ENCODE measurements at places on chromosomes 7 and 10.
A peak's percentile ranks its signal among the peaks of the same experiment; 100 is the strongest.

DNA sequence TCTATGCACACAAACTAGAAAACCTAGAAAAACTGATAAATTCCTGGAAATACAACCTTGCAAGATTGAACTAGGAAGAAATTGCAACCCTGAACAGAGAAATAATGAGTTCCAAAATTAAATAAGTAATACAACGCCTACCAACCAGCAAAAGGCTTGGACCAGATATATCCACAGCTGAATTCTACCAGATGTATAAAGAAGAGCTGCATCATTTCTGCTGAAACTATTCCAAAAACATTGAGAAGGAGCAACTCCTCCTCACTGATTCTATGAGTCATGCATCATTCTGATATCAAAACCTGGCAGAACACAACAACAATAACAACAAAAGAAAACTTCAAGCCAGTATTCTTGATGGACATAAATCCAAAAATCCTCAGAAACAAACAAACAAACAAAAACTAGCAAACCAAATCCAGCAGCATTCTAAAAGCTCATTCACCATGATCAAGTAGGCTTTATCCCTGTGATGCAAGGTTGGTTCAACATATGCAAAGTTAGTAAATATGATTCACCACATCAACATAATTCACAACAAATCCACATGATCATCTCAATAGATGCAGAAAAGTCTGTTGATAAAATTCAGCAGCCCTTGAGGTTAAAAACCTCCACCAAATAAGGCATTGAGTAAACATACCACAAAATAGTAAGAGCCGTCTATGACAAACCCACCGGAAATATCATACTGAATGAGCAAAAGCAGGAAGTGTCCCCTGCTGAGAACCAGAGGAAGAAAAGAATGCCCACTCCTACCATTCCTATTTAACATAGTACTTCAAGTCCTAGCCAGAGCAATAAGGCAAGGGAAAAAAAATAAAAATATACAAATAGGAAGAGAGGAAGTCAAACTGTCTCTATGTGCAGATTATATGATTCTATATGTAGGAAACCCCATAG, 98.2 kb downstream of the PCDH15 start:
- no peak for DNase-seq

- DNase-seq: no peak
Observed at GRCh38 chr7:72326365-72326764, 85.8 kb downstream of the CALN1 start.

DNA sequence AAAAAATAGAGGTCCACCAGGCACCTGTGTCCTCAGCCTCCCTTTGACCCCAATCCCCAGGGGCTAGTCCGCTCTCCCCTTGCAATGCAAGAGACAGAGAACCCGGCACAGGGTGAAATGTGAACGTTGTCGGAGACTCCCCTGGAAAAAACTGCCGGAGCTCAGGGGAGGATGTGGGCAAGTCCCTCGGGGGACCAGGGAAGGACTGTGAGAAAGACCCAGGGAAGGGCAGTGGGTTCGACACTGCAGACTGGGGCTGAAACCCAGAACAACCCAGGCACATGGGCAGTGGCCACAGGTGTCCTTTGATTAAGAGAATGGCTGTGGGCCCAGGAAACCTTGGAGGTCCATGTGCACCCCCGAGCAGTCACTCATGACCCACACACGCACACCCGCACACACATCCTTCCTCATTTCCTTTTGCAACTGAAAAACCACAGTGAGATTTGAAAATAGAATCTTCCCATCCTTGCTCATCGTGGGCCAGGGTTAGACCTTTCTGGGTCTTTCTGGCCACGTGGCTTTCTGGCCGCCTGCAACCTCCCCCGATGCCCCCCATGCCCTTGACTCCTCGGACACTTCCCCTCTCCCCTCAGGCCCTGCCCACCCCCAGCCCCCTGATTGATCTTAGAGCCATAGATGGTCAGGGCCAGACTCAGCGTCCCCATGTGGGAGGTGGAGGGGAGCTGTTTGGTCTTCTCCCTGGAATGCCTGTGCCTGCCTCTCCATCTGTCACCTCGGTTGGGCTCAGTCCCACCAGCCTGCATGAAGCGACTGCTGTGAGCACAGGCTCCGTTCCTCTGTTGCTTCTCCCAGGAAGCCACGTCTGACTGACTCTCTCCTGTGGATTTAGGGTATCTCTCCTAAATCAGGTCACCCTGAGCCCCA, 7.9 kb downstream of the LAT2 start:
- DNase-seq: no peak

GRCh38 chr7:16091701-16092310, 329.5 kb downstream of the CRPPA start:
- DNase-seq: no peak

GRCh38 chr10:100614429-100615095, 78.8 kb downstream of the HIF1AN start:
- no peak for DNase-seq

- DNase-seq: no peak
Observed at GRCh38 chr7:6495597-6496262, 48.0 kb upstream of the DAGLB start.

- no peak for DNase-seq
Observed at GRCh38 chr7:24921362-24921679, 58.7 kb downstream of the OSBPL3 start.

GRCh38 chr10:132788180-132788830, 2.4 kb upstream of the NKX6-2 start:
- DNase-seq: no peak

- DNase-seq: no peak
Observed at GRCh38 chr7:2996141-2996540, 47.5 kb downstream of the CARD11 start.

DNA sequence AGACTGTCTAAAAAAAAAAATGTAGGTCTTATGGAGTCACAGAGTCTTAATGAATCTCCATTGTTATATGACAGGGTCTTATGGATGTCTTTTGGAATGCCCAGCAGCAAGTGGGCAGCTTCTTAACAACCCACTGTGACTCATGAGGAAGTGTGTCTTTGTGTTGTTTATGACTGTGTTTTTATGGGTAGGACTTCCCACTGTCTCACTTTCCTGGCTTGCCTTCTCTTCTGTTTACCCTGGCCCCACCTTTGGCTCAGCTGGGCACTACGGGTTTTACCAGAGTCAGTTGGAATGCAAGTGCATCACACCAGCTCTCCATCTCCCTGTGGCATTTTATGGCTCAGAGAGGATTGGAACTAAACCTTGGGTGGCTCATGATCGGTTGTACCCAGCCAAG, 580.5 kb downstream of the AUTS2 start:
- no peak for DNase-seq

GRCh38 chr10:86400705-86401587, 34.4 kb upstream of the GRID1 start:
- DNase-seq: peak; percentile 50

DNA sequence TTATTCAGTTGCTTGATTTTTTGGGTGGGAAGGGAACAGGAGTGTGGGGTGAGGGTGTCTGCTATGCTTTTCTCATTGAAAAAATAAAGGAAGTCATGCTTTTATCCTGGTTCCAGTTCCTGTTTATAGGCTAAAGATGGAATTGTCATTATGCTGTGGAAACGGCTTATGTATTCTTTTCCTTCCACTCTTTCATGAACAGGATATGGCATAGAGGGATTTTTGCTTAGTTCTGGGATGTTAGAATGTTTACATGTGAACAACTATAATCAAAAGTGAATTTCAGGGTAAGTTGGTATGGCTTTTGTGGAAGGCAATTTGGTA, 35.9 kb upstream of the PTPN12 start:
- DNase-seq: no peak

- no peak for DNase-seq
Observed at GRCh38 chr10:120755771-120756170, 95.4 kb upstream of the WDR11 start.

DNA sequence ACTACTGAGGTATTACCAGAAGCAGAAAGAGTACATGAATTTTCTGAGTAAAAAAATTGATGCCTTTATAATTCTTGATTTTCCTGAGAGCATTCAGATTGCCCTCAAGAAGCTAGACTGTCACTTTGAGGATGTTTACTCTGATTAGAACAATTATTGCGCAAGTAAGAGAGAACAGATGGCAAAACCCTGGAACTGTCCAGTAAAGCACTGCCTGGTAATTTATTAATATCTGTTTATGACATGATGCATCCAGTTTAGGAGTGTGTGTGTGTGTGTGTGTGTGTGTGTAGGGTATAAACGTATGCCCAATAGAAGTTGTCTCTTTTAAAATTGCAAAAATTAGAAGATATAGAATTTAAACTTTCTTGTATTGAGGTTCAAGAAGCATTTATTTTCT, 379.7 kb downstream of the PHTF2 start:
- no peak for DNase-seq

DNA sequence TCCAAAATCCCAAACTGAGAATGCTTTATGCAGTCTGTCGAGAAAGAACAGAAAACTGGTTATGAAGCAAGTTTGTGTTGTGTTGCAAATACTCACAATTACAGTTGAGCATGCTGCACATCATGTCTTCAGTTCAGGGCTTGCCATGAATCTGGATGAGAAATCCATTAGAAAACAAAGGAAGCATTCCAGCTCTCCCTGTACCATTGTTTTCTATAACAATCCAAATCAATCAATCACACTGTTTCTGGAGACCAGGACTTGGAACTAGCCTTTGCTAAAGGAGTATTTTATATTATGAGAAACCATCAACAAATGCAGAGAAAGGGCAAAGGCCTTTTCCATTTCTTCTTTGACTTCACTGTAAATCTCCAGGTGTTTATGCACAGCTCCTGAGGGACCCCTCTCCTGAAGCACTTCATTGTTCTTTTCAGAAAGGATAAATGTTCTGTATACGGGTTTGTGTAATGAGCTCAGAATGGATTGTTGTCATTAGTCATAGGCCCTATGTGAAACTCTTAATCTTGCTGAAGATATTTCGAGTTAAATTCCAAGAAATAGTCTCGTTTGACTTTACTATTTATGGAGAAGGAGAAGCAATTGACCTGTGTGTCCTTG, 364.7 kb upstream of the POM121L12 start:
- no peak for DNase-seq

GRCh38 chr10:63760034-63760707, 239.0 kb downstream of the REEP3 start:
- no peak for DNase-seq

- DNase-seq: no peak
Observed at GRCh38 chr7:75689246-75690099, 49.3 kb downstream of the HIP1 start.

GRCh38 chr7:12124028-12124427, 87.1 kb upstream of the TMEM106B start:
- DNase-seq: no peak

- DNase-seq: no peak
Observed at GRCh38 chr7:80135309-80136104, 876 bp downstream of the GNAI1 start.

- DNase-seq: no peak
Observed at GRCh38 chr7:41006306-41006995, 696.4 kb downstream of the INHBA start.

GRCh38 chr7:74544706-74545469, 91.2 kb downstream of the GTF2IRD1 start:
- DNase-seq: no peak

DNA sequence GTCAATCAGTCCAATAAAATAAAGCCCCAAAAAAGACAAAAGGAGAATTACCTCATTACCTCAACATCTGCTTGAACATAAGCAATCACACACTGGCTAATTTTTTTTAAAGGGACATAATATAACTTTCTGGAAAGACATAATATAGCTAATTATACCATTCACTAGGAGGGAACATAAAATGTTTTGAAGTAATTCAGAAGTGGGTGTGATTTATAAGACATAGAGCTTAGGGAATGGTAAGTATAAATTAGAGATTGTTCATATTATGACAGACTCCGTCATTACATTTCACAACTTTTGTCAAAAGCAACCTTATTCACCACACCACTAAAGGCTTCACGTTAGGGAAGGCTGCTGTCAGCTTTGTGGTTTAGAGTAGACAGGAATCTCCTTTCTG, 3.8 kb downstream of the SHTN1 start:
- no peak for DNase-seq

GRCh38 chr10:69458430-69459100, 7.3 kb downstream of the TSPAN15 start:
- DNase-seq: no peak

- no peak for DNase-seq
Observed at GRCh38 chr7:398888-399287, 108.9 kb downstream of the FOXL3 start.

DNA sequence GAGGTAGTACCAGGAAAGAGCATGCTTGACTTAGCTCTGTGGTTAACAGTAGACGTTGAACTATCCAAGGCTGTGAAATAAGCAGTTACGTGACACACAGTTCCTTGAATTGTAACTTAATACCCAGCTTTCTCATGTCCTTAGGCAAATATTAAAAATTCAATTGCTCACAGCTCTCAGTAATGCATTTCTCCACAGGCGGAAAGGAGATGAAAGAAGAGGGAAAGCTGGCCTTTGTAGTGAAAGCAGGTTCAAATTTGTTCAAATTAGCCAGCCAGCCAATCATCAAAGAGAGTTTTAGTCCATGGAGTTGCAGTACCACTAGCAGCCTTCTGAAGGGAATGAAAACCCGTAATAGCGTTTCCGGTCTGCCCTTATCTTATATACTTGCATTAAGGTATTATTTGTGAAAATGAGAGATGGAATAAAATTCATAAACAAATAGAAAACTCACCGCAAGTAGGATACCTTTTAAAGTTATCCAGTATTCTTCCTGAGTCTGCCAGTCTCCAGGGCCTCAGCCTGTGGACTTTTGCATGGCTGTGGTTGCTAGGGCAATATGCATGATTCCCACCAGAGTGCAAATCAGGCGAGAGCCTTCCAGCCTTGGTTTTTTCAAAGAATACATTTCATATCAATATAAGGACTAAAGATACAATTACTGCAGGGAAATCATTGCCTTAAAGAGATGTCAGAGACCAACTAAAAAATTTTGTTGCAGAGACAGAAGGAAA, 795.5 kb downstream of the TNS3 start:
- no peak for DNase-seq

All from stimulated activated CD8-positive, alpha-beta memory T cell treated with anti-CD3 and anti-CD28 coated beads, Interleukin-2, amount 100 ng/mL, for 1 hour (primary cell).